ENCODE measurements at places on chromosomes 1 and 21.

- DNase-seq: no peak
These were observed 4.4 kb upstream of the OR10K1 start for GRCh38 chr1:158457246-158457645.

DNA sequence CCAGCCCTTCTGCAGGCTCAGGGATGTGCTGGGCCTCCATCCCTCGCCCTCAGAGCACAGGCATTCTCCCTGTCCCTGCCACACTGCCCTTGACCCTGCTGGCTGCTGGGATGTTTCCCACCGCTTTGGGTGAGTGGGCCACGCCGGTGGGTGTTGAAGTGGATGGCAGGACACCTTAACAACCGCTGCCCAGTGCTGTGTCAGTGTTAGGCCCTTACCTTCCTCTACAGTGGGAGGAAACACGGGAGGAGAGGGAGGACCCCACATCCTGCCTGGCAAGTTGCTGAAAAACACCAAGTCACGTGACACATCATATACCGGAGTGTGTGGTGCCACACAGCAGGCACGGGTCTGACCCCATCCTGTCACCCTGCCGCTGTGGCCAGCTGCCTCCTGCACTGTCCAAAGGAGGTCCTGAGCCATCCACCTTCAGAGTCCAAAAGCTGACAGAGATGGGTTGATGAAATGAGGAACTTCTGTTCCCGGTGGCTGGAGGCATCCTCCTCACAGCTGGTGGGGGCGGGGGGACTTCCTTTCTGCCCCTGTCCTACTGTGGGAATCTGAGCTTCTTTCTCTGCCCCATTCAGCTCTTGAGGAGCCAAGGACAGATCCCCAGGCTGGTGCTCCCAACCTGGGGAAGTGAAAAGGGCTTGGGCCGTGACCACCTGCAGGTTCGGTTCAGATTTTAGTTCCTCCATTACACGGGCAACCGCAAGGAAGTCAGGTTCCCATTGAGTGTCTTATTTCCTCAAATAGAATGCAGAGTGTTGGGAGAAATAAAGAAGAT is 3.2 kb upstream of the THEMIS2 start:
- DNase-seq: peak; percentile 34

GRCh38 chr21:28795251-28795650 is 197.4 kb downstream of the LTN1 start:
- DNase-seq: no peak

DNA sequence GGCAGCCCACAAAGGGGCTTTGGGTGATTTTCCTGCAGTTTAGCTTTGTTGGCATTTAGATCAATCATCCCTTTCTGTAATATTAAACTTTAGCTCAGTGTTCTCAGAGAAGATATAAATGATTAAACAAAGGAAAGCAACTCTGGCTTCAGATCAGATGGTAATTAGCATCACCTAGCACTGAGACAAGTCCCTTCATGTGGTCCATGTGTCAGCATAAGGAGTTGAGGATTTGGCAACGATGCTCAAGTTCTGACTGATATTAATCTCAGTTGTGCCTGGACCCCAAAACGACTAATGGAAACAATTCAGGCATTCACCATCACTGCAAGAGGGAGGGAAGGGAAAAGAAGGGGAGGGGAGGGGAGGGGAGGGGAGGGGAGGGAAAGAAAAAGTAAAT is 60.4 kb downstream of the SEC16B start:
- DNase-seq: no peak

- DNase-seq: no peak
These were observed 29.1 kb downstream of the PRDM15 start for GRCh38 chr21:41850085-41850484.

DNA sequence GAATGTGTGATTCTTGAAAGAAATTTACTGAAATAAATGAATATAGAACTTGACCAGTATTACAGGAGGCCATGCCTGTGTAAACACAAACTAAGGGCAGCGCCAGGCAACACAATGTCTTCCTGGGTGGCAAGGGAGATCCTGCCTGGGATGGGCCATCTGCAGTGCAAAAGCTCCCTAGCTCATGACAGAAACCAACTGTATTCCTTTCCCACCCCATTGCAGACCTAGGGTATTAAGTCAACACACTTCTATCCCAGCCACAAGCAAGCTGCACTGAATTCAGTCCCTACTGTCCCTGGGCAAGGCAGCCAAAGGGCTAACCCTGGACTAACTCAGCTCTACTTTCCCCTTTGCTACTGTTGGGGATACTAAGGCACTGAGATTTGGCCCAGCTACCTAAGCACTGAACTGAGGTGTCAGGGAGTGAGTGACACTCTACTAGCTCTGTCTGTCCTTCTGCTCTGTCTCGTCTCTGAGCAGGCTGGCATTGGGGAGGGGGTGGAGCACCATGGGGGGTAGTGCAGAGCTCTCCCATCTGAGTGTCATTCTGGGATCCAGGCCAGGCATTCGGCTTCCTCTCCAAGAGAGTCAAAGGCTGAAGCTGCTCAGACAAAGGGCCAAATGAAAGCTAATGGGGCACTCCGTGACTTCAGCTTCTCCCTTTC is 2.5 kb downstream of the INKA2 start:
- no peak for DNase-seq

- no peak for DNase-seq
These were observed 511.0 kb upstream of the CAMK1G start for GRCh38 chr1:209072481-209072880.

GRCh38 chr1:170518965-170519364 is 13.0 kb upstream of the GORAB start:
- no peak for DNase-seq

Data from activated CD4-positive, CD25-positive, alpha-beta regulatory T cell treated with anti-CD3 and anti-CD28 coated beads, Interleukin-2, amount 50 U/mL, for 16 hours (primary cell).